ENCODE measurements at places on chromosomes 16 and 17. TPM values are rescaled to one million over a fixed set of nuclear protein-coding genes. Genes with fewer than 3 reads are reported as not detected.

DNA sequence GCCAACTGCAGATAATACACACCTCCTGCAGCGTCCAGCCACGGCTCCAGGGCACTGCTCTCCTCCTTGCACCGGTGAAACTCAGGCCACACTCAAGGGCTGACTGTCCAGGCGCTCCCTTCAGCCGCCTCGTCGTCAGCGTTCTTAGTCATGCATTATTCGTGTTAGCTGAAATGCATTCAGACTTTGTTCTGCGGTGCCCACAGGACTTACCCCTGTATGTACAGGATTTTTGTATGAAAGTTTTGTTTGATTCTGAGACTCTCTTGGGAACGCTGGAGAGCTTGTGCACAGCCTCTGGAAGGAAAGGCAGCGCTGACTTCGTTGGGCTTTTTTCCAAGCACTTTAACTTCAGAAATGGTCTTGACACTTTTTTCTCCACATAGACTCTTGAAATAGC lies 22.1 kb downstream of the CIBAR2 start:
- H3K4me3 ChIP-seq = no peak overlapping the region
- no peaks in the 10 kb centered on the region for H3K4me1 ChIP-seq
- peak; percentile 86 for DNase-seq
- peaks cover 13% of the 10 kb centered on the region for H3K27me3 ChIP-seq
- H3K36me3 ChIP-seq = peaks cover 8% of the 10 kb centered on the region

The SLFN12L gene
- 0.88 TPM for total RNA-seq

The OGFOD3 gene
- 25.3 TPM for total RNA-seq

DNA sequence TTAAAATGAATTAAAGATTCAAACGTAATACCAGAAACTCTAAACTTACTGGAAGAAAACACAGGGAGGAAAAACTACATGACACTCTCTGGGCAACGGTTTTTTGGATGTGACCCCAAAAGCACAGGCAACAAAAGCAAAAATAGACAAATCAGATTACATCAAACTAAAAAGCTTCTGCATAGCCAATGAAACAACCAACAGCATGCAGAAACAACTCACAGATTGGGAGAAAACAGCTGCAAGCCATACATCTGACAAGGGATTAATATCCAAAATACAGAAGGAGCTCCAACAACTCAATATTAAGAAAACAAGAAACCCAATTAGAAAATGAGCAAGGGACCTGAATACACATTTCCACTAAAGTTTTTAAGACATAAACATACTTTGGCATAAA lies 69.2 kb upstream of the ALOX12 start:
- no peak overlapping the region for H3K4me3 ChIP-seq
- H3K27ac ChIP-seq = peak overlapping the region; percentile 36
- H3K4me1 ChIP-seq = peaks cover 12% of the 10 kb centered on the region
- H3K36me3 ChIP-seq = no peaks in the 10 kb centered on the region
- no peak for DNase-seq
- H3K27me3 ChIP-seq = no peaks in the 10 kb centered on the region

- no peak overlapping the region for H3K4me3 ChIP-seq
- no peak for DNase-seq
- H3K36me3 ChIP-seq = no peaks in the 10 kb centered on the region
- H3K27me3 ChIP-seq = no peaks in the 10 kb centered on the region
- H3K4me1 ChIP-seq = no peaks in the 10 kb centered on the region
Measured at GRCh38 chr16:13780406-13781168, 139.4 kb upstream of the ERCC4 start.

Data from osteoblast (primary cell).